Stimulated activated CD4-positive, alpha-beta T cell treated with anti-CD3 and anti-CD28 coated beads, TNF-alpha, amount 100 ng/mL, for 4 hours (primary cell): ENCODE measurements at places on chromosomes 3 and 15.

- peak; percentile 27 for DNase-seq
These were observed at the start of gene PROK2 for GRCh38 chr3:71784914-71785531. PROK2 (minus strand) TSS chr3:71785148; CDS start chr3:71785052, 96 bp downstream.

- no peak for DNase-seq
These were observed 2.8 kb upstream of the SST start for GRCh38 chr3:187673012-187673411.

GRCh38 chr15:47955021-47955420, 165.8 kb upstream of the SLC24A5 start:
- no peak for DNase-seq

- no peak for DNase-seq
These were observed 106.3 kb downstream of the PLD1 start for GRCh38 chr3:171704002-171704401.
